ENCODE measurements at places on chromosomes 2 and 18. TPM values are rescaled to one million over a fixed set of nuclear protein-coding genes. Genes with fewer than 3 reads are reported as not detected.

FOSL2 gene
- total RNA-seq, result 119 TPM

NPPC gene
- total RNA-seq, result 4.7 TPM

POTEI gene
- not detected for total RNA-seq

CDH19 gene
- not detected for total RNA-seq

RFX8 gene
- not detected for total RNA-seq

TXNL1 gene
- total RNA-seq, result 72.8 TPM

NTSR2 gene
- total RNA-seq, result not detected

CNPPD1 gene
- 38.6 TPM for total RNA-seq

UGT1A1 gene
- total RNA-seq, result not detected

SERPINB4 gene
- not detected for total RNA-seq

GAL3ST2 gene
- total RNA-seq, result 0.95 TPM

ALS2 gene
- 10.1 TPM for total RNA-seq

POTEJ gene
- not detected for total RNA-seq

GKN2 gene
- total RNA-seq, result not detected

TUBB8B gene
- not detected for total RNA-seq

IL37 gene
- not detected for total RNA-seq

HPCAL1 gene
- total RNA-seq, result 170 TPM

OTOS gene
- not detected for total RNA-seq

CNTNAP5 gene
- not detected for total RNA-seq

MDH1B gene
- total RNA-seq, result 0.92 TPM
